Activated CD4-positive, alpha-beta T cell treated with anti-CD3 and anti-CD28 coated beads, Interleukin-2, Interleukin-4, amounts not matched to agents 100 ng/mL and 50 ng/mL, durations not matched to agents 16 hours and 8 hours (primary cell): ENCODE measurements at places on chromosomes 7 and 10.

- peak; percentile 40 for DNase-seq
Measured at GRCh38 chr10:95394161-95394880, 103.5 kb upstream of the PDLIM1 start.

GRCh38 chr10:133528845-133529575 is 1.8 kb downstream of the CYP2E1 start:
- DNase-seq, result no peak

DNA sequence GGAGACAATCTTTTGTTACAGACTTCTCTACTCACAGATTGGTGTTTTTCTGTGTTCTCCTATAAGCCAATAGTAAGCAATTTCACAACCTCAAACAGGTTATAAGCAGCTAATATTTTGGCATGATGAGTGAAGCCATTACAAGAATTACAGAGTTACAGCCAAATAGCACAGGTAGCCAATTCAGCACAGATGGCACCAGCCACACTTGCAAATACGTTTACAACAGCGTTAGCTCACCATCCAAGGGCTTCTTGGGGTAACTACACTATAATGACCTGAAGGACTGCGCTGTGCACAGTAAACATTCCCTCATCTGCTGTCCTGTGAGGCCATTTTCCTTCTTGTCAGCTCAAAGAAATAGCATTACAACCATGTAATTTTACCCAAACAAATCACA is 428.6 kb downstream of the TCERG1L start:
- DNase-seq, result no peak

GRCh38 chr10:59362959-59363381 is 621 bp upstream of the FAM13C start:
- DNase-seq, result no peak

DNA sequence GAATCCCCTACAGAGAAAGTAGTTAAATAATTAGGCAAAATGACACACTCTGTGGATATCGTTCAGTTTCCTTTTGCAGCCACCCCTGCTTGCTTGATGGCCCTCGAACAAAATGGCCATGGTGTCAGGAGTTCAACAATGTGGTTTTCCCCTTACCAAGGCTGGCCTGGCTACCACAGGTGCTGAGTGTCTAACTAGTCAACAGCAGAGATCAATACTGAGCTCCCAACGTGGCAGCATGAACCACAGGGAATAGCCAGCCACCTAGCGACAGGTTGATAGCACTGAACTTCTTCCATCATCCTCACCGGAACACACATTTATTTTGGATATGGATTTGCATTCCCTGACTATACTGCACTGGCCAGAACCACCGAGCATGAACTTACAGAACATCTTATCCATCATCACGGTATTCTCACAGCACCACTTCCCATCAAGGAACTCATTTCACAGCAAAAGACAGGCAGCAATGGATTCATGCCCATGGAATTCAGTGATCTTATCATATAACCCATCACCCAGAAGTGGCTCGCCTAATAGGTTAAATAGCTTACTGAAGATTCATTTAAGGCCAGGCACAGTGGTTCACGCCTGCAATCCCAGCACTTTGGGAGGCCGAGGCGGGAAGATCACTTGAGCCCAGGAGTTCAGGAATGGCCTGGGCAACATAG is 6.3 kb downstream of the C10orf67 start:
- no peak for DNase-seq

DNA sequence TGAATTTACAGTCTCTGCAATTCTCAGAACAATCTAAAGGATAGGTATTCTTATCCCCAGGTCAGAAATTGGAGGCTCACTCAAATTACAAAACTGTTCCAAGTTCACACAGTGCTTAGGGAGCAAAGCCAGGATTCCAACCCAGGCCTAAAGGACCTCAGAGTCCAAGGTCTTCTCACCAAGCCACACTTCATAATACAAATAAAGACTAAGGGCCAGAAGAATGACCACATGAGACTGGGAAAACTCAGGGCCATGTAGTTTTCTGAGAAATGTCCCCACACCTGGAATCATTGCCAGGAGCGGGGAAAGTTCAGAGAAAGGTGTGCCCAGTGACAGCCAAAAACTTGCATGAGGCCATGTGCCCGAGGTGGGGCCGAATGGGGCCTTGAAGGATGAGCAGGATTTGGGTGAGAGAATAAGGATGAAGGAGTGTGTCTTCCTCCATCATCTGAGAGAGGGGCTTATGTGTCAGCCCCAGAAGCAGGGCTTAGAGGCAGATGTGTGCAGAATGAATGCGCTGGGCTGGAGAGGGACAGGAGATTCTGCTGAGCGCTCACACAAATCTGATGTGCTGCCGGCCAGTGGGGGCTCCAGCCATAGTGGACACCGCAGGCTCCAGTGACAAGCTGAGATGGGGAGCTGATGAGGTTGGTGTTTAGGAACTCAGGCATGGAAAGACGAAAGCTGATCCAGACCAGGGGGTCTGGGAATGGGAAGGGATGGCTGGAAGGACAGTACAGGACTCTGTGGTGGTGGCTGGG is 35.9 kb downstream of the BLNK start:
- DNase-seq, result no peak
